ENCODE measurements at places on chromosomes 11 and 22.

DNA sequence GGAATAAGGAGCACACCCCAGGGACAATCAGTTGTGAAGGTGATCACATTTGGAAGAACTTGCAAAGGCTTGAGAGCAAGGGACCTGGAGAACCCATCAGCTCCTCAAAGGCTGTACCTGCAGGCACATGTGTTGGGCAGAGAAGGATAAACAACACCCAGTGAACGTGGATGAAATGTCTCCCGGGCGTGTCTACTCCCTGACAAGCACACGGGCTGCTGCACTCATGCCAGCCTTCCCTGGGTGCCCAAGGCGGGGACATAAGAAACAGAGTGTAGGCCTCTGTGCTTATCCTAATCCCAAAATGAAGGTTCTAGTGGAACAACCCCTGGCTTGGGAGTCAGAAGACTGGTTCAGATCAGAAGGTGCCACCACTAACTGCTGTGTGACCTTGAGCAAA lies 46.7 kb downstream of the DSCAML1 start:
- no peak for DNase-seq

- no peak for DNase-seq
Measured at GRCh38 chr11:128029219-128029722, 558.1 kb downstream of the ETS1 start.

DNA sequence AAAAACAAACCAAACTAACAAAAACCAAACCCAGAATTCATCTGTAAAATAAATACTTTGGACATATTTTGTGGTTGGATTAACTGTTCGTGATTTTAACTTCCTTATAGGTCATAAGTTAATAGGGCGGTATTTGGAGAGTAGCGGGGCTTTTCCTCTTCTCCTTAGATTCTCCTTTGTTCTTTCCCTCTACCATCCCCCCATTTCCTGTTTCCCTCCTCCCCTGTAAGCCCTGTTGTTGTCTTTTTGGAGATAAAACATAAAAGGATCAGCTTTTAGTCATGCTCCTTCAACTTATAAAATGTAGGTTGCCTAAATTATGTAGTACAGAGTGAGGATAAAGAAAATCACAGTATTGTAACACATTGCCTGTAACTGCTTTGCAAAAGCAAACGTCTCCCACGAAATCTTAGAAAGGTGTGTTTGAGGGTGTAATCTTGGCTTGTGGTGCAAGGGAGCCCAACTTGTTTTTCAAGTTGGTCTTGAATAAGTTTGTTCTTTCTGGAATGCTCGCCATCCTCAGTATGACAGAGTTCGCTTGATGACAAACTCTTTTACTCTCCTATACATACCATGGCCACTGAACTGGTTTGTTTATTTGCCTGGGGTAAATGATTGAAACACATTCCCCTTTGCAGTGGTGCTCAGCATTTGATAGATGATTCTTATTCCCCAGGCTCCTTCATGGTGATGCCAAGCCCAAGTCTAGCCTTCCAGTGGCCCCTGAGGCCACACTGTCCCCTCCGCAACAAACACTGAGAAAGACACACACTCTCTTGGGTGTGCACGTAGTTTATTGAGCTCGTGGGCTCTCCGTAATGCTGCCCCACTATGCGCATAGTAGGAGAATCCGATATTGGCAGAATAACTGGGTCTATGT lies 49.4 kb downstream of the TEAD1 start:
- no peak for DNase-seq

DNA sequence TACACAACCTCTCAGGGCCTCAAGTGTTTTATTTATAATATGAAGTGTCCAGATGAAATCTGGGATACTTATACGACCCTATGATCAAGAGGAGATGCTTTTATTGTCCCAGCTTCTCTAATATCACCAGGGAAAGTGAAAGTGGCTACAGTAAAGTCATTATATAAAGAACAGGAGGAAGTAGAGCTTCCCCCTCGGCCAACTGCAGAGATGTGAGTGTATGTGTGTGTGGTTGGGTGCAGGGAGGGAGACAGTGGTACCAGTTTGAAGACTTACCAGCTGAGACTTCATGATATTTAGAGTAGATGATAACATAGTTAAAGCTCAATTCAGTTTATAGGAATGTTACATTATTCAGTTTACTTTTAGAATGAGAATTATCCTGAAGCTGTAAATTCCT lies 373.6 kb upstream of the DDI1 start:
- DNase-seq, result no peak

- no peak for DNase-seq
Measured at GRCh38 chr11:326842-327580, 6.4 kb upstream of the IFITM3 start.

- no peak for DNase-seq
Measured at GRCh38 chr11:26127336-26127735, 204.6 kb upstream of the ANO3 start.
